ENCODE measurements at places on chromosomes 11 and 22.

DNA sequence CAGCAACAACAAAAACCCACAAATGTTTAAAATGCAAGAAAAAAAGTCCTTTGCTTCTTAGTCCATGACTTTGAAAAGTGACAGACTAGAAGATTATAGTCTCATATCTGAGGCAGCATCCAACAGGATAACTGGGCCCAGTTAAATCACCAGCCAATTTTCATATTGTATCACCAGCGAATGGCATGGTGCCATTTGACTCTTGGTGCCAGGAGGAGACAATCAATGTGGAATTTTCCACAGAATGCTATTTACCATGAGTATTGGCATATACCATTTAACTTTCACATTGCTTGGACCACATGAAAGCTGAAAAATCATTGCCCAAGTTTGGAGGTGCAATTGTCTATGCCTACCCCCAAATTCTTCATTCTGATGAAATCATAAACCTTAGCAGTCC lies 255.5 kb downstream of the TENM4 start:
- DNase-seq: no peak

DNA sequence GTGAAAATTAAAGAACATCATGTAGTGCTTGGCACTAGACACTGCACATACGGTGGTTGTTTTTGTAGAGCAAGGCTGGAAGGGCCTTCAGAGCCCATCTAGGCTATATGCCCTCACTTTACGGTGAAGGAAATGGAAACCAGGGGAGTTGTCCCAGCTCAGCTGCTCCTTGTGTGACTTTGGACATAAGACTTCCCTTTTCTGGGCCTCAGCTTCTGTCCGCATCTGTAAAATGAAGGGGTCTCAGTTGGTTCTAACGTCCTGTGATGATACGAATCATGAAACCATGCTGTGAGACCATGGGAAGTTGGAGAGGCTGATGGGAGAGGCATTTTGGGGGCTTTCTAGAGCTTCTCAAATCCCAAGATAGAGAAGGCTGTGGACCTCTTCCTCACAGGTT lies 4.7 kb downstream of the KCNE3 start:
- no peak for DNase-seq

- DNase-seq: no peak
These were observed 31.6 kb downstream of the UQCR10 start for GRCh38 chr22:29798801-29799200.

DNA sequence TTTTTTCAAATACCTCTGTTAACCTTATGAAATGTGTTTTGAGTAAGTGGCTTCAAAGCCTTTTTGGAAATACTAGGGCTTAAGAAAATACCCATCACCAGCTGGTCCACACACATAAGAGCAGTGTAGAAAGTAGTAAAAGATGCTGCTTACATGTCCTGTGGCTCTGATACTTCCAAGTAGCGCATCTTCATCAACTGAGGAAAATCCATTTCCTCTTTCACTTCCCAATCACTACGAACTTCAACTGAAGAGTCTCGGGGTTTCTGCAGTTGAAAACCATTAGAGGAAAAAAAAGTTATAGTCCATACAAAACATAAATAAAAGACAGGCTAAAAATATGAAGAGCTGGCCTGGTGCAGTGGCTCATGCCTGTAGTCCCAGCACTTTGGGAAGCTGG lies 8.5 kb downstream of the EIF3D start:
- no peak for DNase-seq

DNA sequence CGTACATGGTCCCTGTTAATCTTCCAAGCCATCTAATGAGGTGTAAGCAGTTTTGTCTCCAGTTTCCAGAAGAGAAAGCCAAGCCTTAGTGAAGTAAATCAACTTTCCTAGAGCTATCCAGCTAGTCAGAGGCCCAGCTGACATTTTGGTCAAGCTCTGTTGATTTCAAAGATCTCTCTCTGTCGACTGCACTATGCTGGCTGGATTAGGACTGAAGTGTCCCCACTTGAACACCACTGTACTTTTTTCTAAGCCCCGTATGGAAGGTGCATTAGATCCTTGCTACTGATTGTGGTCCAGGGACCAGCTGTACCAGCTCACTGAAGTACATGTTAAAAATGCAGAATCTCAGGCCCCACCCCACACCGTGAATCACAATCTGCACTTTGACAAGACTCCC lies 176.5 kb upstream of the NAV2 start:
- DNase-seq: no peak

DNA sequence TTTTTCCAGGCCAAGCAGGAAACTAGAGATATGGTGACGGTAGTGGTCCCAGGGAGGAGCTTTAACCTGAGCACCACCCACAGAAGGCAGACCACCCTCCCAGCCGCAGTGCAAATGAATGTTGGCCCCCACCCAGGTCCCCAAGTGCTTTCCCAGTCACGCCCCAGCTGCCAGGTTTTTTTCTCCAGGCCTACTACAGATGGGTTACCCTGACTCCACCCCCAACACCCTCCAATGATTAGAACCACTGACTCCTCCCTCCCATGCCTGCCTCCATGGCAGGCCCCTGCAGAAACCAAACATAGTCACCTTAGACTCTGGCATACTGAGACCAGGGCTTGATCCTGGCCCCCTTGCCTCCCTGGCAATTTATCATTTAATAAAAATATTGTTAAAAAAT lies 58.7 kb upstream of the CHST1 start:
- no peak for DNase-seq

- no peak for DNase-seq
These were observed 206.5 kb upstream of the PDGFD start for GRCh38 chr11:104370478-104370877.

DNA sequence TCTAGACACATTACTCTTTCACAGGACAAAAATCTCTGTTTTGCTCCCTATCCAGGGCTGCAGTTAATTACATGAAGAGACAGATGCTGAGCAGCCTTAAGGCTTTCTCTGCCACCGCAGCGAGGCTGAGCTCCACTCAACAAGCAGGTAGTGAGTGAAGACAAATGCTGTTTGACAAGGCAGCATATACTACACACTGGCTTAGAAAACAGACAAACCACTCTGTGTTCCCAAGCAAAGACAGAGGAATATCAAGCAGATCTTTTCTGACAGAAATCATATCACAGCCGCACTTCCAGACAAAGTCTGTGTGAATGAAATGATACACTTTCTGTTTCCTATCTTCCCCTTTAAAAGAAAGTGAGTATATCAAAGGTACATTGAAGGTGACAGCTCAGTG lies 368.1 kb downstream of the DCDC1 start:
- DNase-seq: no peak

DNA sequence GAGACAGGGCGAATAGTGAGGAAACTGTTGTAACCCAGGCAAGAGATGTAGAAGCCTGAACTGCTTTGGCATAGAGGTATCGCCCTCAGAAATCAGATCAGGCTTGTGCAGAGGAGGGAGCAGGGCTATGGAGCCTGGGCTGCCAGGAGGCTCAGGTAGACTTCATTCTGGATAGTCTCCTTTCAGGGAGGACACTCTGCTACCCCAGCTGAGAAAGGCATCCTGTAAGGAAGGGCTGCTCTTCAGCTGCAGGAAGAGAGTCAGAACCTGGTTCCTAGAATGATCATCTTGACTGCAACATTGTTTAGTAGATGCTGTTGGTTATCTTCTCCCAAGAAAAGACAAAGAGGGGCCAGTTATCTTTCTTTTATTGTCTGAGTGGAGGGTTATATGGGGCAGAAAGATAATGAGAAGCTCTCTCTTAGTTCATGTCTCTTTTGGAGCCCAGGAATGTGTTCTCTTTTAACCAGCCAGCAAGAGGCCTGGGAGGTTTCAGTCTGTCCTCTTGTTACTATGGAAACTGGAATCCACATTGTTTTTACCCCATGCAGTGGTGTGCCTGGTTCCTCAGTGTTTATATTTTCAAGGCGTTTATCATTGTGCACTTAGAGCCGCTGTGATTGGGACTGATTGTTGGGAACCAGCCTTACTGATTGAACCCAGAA lies 95.7 kb downstream of the STIM1 start:
- DNase-seq: no peak

GRCh38 chr11:7648264-7648663 lies 25.0 kb downstream of the CYB5R2 start:
- no peak for DNase-seq

GRCh38 chr11:124791626-124792341 lies 8.4 kb downstream of the MSANTD2 start:
- no peak for DNase-seq

DNA sequence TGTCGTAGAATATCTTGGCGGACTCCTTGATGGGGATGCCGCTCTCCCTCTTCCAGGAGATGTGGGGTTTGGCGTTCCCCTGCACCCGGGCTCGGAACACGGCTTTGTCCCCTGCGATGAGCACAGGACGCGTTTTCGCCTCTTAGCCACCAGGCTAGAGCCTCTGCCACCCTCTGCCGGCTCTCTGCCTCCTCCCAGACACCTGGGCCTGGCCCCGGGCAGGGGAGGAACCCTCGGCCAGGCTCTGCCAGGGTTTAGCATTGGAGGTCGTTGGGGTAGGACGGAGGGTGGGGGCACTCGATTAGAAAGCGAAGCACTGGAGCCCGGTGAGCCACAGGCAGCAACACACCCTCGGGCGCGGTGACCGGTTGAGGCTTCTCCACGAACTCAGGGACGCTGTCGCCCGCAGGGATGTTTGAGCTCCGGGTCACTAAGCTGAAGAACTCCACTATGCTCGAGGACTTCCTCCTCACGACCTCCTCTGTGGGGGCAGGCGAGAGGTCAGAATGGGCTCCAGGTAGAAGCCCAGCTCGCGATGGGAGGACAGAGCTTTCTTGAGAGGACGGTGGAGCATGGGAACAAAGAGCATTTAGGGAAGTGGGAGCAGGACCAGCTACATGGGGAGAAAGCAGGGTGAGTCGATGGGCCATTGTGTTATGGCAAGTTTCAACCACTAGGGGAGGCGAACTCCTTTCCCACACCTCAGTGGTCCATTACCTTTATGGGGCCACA lies 4.3 kb downstream of the IGSF22 start:
- peak; percentile 19 for DNase-seq

GRCh38 chr11:109697140-109697843 lies 275.3 kb downstream of the C11orf87 start:
- no peak for DNase-seq

DNA sequence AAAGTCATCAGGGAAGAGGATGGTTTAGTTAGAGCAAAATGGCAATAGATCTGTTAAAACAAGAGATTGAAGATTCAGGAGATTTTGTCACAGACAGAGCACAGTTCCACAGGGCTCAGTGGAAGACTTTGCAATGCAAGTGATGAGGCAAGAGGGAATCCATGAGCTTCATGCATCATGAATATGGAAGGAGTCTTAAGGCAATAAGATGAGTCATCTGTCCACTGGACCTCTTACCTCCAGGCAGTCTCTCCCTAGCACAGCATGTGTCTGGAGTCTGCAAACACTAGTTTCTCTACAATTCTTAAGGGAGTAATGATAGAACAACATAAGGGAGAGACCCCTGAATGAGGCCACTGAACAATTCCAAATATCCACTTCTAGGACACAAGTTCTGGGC lies 245.7 kb downstream of the NXPE2 start:
- DNase-seq: no peak

- DNase-seq: no peak
These were observed 44.4 kb downstream of the MOB2 start for GRCh38 chr11:1442163-1442562.

GRCh38 chr11:17596310-17596669 lies 49.2 kb downstream of the OTOG start:
- DNase-seq: no peak

DNA sequence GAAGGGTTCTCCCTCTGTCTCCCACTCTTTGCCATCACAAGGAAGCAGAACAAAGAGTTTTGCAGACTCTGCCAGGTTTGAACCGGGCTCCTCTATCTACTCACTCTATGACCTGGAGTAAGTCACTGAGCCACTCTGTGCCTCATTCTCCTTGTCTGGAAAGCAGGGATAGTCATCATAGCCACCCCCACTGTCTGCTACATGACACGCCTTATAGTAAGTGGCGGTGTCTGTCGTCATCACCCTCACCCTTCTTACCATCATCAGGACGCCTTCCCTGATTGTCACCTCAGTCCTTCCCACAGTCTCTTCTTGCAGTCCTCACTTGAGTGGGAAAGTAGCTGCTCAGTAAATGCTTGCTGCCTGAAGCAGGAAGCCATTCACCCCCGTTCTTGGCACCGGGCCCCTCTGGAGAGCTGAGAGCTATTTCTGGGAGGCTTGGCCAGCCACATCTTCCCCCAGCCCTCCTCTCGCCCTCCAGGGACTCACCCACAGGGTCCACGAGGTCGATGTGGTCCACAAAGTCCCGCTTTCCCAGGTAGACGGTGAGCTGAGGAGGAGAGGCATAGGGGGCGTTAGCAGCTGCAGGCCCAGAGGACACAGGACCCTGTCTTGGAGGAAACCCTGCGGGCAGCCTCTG lies 46.4 kb downstream of the TPBGL start:
- DNase-seq: no peak

DNA sequence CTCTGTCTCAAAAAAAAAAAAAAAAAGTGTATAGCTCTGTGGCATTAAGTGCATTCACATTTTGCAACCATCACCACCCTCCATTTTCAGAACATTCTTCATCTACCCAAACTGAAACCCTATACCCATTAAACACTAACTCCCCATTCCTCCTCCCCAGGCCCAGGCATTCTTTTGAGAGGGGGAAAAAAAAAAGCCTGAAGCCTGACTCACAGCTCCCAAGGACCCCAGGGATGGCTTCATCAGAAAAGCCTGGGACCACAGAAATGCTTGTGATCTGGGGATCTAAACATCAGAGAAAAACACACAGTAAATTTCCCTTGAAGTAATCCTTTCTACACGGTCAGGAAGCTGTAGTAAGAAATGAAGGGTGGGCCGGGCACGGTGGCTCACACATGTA lies 10.7 kb upstream of the GTSE1 start:
- no peak for DNase-seq

DNA sequence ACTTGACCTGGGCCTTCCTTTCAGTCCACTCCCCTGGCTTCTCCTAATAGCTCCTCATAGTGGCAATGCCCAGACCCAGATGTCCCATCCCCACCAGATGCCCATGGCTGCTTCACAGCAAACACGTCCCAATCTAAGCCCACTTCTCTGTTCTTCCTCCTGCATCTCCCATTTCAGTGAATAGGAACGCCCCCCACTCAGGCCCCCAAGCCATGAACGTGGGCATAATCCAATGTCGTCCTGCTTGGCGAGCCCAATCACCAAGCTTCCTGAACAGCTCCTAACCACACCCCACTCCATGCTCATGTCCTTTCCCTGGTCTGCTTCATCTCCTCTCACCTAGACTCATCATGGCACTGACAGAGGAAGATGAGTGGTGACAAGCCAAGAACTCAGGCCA lies 8.9 kb downstream of the IL18BP start:
- no peak for DNase-seq

DNA sequence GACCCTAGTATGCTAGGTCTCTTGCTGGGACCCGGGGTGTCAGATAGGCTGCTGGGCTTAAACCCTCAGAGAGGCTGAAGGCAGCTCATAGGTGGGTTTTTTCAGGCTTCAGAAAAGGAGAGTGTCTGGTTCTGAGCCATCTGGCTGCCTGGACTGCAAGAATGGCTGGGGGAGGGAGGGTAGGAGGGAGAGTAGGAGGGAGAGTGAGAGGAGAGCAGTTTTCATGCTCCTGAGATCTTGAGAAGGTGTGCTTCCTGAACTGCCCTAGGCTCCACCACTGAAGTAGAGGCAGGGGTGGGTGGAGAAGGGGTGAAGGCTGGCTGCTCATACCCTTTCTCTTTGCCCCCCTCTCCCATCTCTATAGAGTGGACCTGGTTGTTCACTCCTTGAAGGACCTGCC lies 4.6 kb downstream of the HMBS start:
- DNase-seq: no peak

- DNase-seq: no peak
These were observed 15.5 kb upstream of the TAB1 start for GRCh38 chr22:39383841-39384625.

GRCh38 chr22:47187176-47187957 lies 424.9 kb downstream of the TBC1D22A start:
- DNase-seq: no peak

Measured in T-cell (primary cell).